ENCODE measurements at places on chromosomes 3 and 15.

DNA sequence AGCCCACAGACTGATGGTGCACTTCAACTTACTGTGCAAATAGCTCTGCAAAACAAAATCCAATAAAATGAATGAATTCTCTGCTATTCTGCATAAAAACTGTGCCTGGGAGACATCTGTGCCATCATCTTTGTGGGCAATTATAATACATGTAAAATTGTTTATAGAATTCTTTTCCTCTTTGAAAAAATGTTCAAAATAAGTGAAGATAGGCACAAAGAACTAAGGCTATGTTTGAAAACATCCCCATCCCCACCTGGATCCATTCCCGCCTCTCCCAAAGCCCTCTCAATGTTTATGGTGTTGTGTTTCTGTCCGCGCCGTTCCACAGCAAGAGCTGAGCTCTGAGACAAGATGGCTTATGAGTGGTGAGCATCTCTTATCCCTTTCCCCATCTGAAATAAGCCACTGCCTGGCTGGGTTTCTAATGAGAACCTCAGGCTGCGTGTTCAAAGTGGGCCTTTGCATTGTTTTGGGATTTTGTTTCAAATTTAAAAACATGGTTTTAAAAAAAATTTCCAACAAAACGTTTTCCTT is 22.4 kb upstream of the SNRPA1 start:
- DNase-seq, result no peak

GRCh38 chr15:88571153-88571851 is 24.8 kb upstream of the DET1 start:
- no peak for DNase-seq

DNA sequence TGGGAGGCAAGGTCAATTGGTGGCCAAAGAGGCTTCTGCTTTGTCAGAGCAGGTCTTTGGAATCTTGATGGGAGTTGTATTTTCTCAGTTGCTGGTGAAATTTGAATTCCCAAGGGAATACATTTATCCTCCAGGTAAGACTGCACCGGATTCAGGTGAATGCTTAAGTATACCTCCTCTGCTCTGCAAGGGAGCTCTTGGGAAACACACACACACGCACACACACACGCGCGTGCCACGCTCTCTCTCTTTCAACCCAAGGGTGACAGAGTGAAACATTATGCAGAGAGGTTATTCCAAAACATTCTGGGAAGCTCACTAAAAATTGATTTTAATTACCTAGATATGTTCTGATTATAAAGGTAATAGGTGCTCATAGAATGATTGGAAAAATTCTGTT is 33.7 kb downstream of the ST6GAL1 start:
- no peak for DNase-seq

- DNase-seq, result no peak
These were observed 930.2 kb upstream of the ALCAM start for GRCh38 chr3:104436506-104436905.

DNA sequence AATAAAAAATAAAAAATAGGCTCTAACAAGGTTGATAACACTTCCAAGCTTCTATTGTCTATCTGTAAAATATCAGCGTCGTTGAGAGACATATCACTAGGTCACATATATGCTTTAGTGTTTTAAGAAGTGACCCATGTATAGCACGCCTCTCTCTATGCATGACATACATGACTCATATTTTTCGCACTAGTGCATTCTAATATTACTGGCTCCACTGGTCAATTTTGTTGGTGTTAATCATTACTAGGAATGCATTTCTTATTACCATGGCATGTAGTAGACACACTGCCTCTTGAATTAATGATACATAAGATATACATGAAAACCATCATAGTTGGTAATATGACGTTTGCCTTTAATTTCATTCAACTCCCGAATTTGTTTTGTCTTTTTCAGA is 203.1 kb downstream of the CHL1 start:
- DNase-seq, result no peak

Data from brain microvascular endothelial cell (primary cell).